Left renal cortex interstitium (tissue), 4 donors: ENCODE measurements at places on chromosomes 3 and 15.
A peak's percentile ranks its signal among the peaks of the same experiment; 100 is the strongest.

GRCh38 chr3:59839810-59840515 lies 790.1 kb upstream of the CFAP20DC start:
- no peak for DNase-seq

DNA sequence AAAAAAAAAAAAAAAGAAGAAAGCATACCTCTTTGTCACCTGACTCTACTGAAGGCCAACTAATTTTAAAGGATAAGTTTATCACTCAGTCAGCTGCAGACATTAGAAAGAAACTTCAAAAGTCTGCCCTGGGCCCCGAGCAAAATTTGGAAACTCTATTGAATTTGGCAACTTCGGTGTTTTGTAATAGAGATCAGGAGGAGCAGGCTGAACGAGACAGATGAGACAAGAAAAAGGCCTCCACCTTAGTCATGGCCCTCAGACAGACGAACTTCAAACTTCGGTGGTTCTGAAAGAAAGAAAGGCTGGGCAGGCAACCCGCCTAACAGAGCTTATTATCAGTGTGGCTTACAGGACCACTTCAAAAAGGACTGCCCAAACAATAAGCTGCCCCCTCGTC lies 18.5 kb downstream of the GLDN start:
- DNase-seq, result no peak

- no peak for DNase-seq
Observed at GRCh38 chr3:75262661-75263060, 401.5 kb upstream of the FRG2C start.

GRCh38 chr3:12327021-12327420 lies 38.2 kb downstream of the PPARG start:
- DNase-seq, result no peak

DNA sequence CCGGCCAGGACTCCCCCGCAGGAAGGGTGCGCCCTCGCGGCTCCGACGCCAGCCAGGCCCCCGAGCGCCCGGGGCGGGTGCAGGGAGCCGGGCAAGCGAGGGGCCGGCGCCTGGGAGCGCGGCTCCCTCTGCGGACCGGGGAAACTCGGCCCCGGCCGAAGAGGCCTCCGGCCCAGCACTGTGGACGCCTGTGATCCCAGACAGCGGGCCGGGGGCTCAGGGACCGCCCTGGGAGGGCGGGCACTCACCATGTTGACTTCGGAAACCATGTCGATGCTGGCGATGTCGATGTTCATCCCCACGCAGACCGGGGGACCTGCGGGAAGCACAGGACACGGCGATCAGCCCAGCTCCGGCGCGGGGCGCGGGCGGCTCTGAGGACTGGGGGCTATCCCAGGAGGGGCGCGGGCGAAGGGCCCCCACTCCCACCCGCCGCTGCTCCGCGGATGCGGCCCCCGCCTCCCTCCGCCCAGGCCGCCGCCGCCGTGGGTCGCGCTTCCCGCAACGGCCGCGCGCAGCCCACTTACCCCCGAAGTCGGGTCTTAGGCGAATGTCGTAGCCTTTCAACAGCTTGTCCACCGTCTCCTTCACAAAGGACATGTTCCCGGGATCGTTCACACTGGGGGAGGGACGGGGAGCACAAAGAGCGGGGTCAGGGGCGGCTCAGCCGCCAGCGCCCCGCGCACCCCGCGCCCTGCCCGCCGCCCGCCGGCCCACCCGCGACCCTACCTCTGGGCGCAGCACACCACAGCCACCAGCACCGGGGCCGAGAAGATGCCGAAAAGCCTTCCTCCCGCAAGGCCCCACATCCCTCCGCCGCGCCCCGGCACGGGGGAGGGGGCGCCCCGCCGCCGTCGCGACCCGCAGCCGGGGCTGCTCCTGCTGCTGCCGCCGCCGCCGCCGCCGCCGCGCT lies at the start of gene GABRB3:
Gene GABRB3 (minus strand): TSS at position 913 of the 913 bp plus-strand sequence.
- DNase-seq, result no peak

GRCh38 chr3:167733961-167734497 lies 663 bp downstream of the PDCD10 start:
- DNase-seq, result peak; percentile 18

- DNase-seq, result no peak
Observed at GRCh38 chr15:45670511-45670910, 35.7 kb downstream of the SQOR start.

DNA sequence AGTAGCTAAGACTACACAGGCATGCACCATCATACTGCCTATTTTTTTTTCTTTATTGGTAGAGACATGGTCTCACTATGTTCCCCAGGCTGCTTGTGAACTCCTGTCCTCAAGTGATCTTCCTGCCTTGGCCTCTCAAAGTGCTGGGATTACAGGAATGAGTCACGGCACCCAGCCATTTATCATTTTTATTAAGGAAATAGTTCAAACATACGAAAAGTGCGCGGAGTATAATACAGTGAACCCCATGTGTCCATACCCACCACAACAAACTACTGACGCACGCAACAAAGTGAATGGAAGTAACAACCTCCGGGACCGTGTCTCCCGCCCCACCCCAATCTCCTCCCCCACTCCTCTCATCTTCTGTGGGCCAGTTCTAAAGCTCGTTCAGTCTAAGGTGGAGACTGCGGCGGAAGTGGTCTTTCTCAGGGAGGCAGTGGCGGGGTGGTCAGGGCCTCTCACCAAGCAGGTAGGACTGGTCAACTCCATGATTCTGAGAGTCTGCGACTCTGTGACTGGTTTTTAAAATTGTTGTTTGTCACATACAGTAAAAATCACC lies 42.1 kb downstream of the DNAJB8 start:
- no peak for DNase-seq

- DNase-seq, result no peak
Observed at GRCh38 chr3:79086514-79086913, 681.3 kb downstream of the ROBO1 start.

DNA sequence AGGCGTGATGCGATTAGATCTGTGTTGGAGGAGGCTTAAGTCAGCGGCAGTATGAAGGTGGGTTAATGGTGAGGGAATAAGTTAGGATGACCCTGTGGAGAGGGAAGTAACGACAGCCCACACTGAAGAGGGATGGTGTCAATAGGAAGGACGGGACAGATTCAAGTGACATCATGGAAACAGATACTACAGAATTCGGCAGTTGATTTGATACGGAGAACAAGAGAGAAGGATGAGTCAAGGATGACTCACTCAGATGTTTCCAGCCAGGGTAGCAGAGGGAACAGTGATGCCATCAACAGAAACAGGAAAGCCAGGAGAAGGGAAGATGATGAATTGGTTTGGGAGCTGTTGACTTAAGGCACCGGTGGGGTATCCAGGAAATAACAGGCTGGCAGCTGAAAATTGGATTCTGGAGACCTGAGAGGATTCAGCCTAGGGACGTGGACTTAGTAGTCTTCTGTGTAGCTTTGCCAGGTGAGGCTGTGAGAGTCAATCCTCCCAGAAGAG lies 38.0 kb downstream of the SHC4 start:
- DNase-seq, result no peak

GRCh38 chr3:188720636-188721035 lies 451.1 kb upstream of the TPRG1 start:
- DNase-seq, result no peak

DNA sequence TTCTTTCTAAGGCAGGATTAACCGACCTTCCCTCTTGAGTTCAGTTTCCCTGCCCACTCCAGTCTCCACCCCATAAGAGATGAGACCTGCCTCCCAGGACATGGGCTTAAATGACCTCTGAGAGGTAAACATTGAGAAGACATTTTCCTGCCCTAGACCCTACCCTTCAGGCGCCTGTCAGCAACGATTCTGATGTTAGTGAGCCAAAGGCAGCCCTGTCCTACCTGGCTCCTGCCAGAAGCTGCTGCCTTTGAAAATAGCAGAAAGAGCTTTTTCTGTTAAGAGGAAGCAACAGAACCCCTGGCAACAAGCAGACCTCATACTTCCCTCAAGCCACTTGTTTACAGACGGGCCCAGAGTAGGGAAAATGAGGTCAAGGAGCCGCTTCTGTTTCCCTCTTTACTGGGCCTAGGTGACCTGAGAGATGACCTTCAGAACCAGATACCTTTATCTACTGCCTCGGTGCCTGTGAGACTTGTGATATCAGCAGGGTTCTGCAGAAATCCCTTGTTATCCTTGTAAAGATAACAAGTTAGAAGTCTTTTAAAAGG lies 52.0 kb downstream of the CD200R1L start:
- DNase-seq, result no peak

DNA sequence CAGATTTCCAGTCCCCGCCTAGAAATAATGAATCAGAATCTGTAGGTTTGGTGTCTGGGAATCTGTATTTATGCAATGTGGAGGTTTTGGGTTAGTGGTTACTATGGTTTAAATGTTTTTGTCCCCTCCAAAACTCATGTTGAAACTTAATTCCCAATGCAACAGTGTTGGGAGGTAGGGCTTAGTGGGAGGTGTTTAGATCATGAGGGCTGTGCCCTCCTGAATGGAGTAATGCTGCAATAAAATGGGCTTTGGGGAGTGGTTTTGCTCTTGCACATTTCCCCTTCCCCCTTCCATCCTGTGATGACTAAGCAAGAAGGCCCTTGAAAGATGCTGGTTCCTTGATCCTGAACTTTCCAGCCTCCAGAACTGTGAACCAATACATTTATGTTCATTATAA lies 9.2 kb upstream of the RFC4 start:
- no peak for DNase-seq

- no peak for DNase-seq
Observed at GRCh38 chr3:10283638-10284037, 9.1 kb downstream of the GHRL start.

DNA sequence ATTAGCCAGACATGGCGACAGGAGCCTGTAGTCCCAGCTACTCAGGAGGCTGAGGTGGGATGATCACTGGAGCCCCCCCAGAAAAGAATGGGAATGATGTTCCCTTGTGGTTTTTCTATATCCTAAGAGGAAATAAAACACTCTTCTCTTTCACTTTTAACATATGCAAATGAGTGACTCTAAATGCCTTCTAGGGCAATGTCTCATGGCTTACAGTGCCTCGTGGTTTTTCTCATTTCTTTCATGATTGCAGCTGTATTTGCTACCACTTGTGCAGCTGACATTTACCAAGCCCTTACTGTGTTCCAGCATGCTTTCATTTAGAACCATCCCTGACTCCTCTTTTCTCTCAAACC lies 26.4 kb downstream of the STOML1 start:
- DNase-seq, result no peak

- DNase-seq, result no peak
Observed at GRCh38 chr15:52309154-52309548, 13.5 kb upstream of the MYO5C start.

- DNase-seq, result no peak
Observed at GRCh38 chr3:58609990-58610389, 32.8 kb upstream of the FAM107A start.

DNA sequence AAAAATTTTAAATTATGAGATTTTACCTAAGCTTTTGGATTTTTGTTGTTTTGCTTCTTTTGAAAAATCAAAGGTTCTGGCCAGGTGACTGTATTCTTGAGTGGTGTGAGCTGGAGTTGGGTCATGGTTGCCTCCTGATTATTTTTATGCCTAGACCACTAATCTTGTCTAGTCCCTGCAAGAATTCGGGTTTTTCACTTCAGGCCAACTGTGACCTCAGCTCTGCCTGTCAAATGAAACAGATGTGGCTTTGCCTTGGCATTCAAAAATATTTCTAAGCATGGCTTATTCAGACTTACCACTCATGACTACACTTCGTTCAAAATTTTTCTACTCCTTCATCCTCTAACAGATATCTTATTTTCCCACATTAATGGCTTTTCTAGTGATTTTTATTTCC lies 25.4 kb upstream of the CDV3 start:
- DNase-seq, result no peak

- DNase-seq, result no peak
Observed at GRCh38 chr3:99502871-99503270, 135.5 kb upstream of the COL8A1 start.

DNA sequence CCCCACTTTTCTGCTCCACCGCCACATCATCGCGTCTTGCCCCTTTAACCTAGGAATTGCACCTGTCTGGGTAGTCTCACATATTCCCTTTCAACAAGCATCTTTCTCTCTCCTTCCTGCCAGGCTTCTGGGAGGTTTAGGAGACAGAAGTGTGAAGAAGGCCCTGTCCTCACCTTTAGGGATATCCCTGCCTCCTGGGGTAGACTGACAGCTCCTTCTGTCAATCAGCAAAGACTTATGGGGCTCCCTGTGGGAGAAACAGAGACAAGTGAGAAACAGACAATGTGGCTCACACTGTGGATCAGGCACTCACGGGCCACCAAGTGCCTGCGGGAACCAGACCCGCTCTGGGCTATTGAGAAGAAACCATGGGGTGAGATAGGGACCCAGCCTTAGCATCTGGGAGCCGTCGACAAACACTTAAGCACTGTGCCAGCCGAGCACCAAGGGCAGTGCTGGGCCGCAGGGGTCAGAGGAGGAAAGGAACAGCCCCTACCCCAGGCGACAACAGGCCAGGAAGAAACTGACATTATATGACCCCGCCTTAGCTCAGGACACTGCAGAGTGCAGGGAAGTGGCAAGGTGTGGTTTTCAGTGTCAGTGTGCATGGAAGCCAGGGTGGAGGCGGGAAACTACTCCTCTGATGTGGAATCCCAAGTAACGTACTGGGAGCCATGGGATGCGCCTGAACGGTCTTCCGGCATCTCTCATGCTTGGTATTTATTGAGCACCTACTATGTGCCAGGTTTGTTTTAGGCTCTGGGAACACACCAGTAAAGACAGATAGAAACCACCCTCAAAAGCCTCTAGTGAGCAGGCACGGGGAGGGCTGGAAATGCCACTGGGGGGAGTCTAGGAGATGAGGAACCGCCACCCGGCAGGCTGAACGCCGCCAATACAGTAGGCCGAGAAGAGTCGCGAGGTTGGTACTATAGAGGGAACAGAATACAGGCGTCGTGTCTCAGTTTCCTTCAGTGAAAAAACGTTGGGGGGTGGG lies 1.8 kb downstream of the EFCC1 start:
- DNase-seq, result no peak

- no peak for DNase-seq
Observed at GRCh38 chr15:60591496-60592370, 112.8 kb upstream of the ICE2 start.

DNA sequence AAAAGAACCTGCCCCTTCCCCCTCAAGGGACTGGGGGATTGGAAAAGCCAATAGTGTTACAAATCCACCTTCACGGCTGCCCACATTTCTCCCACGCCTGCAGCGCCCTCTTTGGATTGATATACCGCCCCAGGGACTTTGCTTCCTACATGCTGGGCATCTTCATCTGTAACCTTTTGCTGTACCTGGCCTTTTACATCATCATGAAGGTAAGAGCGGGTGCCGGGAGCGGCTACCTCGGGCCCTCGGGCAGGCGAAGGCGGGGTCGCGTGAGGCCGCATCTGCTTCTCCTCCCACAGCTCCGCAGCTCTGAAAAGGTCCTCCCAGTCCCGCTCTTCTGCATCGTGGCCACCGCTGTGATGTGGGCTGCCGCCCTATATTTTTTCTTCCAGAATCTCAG lies 73.1 kb downstream of the USF3 start:
- DNase-seq, result no peak

- DNase-seq, result no peak
Observed at GRCh38 chr3:49872801-49873281, 3.1 kb upstream of the CAMKV start.

- no peak for DNase-seq
Observed at GRCh38 chr15:55775316-55775715, 32.4 kb upstream of the PRTG start.

GRCh38 chr3:48562367-48563095 lies 1.1 kb downstream of the UCN2 start:
- no peak for DNase-seq
